ENCODE measurements at places on chromosomes 1 and 21. TPM values are rescaled to one million over a fixed set of nuclear protein-coding genes. Genes with fewer than 3 reads are reported as not detected.
A peak's percentile ranks its signal among the peaks of the same experiment; 100 is the strongest.

ADAMTS1 gene
- total RNA-seq, result 67.5 TPM

PRDX1 gene
- total RNA-seq, result 325 TPM

- no peak for DNase-seq
Measured at GRCh38 chr21:45799765-45800338, 156.3 kb downstream of the PCBP3 start.

DNA sequence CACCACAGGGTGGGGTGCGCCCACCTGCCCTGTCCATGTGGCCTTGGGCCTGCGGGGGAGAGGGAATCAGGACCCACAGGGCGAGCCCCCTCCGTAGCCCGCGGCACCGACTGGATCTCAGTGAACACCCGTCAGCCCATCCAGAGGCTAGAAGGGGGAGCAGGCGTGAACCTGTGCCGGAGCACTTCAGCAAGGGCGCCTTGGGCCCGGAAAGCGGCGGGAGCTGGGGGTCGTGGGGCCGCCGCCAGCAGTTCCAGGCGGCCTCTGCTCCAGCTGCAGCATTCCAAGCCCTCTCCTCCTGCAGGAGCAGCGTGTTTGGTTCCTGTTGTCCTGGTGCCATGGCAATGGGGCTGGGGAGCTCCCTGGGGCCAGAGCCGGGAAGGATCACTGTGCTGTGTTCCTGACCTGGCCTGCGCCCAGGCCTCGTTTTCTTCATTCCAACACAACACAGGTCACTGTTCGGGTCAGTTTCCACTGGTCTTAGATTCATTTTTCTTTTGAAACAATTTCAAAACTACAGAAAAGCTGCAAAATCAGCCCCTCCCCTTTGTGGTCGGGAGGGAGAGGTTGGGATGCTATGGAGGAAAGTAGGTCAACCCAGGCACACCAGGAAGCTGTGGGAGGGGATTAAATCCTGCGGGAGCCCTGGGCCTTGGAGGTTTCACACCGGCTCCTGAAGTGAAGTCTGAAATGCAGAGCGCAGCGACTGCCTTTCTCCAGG, 18.8 kb downstream of the SLX9 start:
- peak; percentile 37 for DNase-seq

GRCh38 chr1:55904541-55904940, 674.8 kb downstream of the PLPP3 start:
- DNase-seq, result no peak
